CD4-positive, alpha-beta T cell treated with Interferon alpha-2 for 1 hour (primary cell): ENCODE measurements at places on chromosomes 13 and 19.

- no peak for DNase-seq
Observed at GRCh38 chr13:109645831-109646230, 140.6 kb downstream of the IRS2 start.

GRCh38 chr13:40026174-40026585, 370.7 kb downstream of the COG6 start:
- DNase-seq: no peak

DNA sequence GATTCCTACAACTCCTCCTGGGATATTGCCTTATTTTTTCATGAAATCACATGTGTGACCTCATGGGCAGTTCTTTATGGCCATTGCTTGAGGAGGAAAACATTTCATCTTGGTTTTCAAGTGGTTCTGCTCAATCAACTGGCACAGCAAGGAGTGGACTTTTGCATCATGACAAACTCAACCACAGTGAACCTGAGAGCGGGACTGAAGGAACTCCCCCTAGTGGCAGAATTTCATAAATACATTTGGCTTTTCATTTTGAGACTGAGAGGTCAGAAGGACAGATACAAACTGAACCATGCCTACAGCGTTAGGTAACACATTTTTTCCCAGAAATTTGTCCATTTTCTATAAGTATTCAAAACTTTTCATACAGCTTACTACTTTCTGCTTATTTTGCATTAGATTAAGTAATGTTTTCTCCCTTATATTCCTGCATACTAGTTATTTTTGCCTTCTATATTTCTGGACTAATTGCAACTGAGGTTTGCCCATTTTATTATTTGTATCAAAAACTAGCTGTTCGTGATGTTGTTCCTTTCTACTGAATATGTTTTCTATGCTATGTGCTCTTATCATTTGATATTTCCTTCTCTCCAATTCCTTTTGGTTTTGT, 13.4 kb upstream of the SIGLEC12 start:
- peak; percentile 60 for DNase-seq

DNA sequence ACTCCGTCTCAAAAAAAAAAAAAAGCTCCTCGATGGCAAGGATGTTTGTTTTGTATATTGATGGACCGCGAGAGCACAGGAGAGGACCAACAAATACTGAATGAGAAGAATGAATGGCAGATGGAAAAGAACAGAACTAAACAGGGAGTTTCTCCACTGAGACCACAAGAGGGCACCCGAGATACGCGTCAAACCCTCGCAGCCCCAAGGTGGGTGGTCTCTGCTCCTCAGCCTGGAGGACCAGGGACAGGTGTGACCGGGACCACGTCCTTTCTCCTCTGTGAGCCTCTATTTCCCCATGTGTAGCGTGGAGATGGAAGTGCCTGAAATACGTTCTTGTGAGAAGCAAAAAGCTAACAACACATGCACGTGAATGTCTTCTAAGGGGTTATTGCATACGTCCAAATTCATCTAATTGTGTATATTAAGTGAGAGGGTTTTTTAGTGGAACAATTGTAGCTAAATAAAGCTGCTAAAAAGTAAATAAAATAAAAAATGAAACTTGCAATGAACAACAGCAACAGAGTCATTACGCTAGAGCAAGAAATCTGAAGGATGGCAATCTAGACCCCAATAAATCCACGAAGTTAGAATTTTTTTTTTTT, 8.3 kb upstream of the CDC42EP5 start:
- peak; percentile 42 for DNase-seq
